ENCODE measurements at places on chromosomes 11 and 22.

- peak; percentile 77 for DNase-seq
Measured at GRCh38 chr11:66106786-66107599, 36.9 kb downstream of the PACS1 start.

DNA sequence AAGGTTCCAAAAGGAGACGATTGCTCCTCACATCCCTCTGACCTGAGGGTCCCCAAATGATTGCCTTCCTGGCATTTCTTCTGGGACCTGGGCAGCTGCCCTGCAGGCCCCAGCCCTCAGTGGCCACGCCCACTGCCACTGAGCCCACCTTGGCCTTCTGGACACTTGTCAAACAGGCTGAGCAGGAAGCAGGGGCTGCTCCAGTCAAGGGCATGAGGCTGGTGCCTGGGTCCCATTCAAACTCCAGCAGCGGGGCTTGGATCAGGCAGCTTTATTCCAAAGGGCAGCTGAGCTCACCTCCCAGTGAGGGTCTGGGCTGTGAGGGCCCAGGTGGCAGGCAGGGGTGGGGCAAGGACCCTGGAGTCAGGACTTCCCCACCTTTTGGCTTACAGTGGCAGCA, 13.6 kb downstream of the KCTD17 start:
- no peak for DNase-seq

DNA sequence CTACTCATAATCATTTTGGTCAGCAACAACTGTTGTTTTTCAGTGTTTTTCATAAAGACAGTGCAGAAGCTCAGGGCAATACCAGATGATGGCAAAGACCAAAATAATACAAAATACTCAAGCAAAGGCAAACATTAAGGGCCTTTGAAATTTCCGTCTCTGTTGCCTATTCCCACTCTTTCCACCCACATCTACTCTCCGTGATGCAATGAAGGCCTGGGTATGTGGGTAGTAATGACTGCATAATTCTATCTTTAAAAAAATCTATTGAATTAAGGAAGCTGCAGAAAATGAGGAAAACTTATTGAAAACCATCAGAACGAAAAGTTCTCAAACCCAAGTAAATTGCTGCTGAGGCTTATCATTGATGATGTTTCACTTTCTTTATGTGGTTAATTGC, 203.3 kb downstream of the MAML2 start:
- DNase-seq = peak; percentile 65

GRCh38 chr11:79894111-79894510, 453.3 kb upstream of the TENM4 start:
- no peak for DNase-seq

- peak; percentile 72 for DNase-seq
Measured at GRCh38 chr11:15816260-15816871, 540.0 kb downstream of the SOX6 start.

- peak; percentile 7 for DNase-seq
Measured at GRCh38 chr11:17473071-17473744, 3.4 kb downstream of the ABCC8 start.

DNA sequence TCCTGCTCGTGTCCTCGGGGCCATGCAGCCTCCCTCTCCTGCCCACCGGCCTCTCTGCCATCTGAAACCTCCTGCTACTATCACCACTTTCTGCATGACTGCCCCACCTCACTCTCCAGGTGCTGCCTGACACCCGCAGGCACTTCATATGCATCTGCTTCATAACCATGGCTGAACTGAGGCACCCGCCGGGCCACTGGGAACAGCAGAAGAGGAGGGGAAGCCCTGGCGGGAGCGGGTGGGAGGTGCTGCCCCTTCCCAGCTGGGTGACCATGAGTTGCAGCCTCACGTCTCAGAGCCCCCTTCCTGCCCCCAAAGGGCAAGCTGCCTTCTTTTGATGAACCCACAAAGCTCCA, 21.7 kb upstream of the PICK1 start:
- DNase-seq = no peak

DNA sequence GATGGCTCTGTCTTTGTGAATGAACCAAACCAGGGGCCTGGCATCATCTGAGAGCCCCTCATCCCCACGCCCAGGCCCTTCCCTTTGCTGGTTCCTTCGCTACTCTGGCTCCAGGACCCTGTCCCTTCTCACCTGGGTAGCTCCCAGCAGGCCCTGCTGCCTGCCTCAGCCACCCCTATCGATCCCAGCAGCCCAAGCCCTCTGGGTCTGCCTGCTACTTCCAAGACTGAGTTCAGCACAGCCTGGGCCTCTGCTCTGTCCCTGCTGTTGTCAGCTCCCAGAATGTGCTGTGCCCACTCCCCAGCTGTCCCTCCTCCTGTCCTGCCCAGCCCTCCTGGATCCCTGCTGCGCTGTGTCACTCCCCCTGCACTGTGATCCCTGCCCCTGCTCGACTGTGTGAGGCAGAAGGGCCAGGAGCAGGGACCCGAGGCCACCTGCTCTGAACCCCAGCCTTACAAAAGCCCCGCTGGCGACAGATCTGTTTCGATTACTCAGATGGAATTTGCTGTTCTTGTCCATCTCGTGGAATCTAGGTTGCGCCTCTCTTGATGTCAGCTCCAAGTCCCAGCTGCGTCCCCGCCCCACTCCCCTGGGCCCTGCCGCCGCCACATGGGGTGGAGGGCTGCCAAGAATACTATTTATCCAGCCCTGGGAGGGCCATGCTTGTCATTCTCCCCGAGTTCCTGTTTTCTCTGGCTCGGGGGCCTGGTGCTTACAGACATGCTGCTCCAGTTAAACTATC, 13.0 kb downstream of the MRPL21 start:
- peak; percentile 7 for DNase-seq

DNA sequence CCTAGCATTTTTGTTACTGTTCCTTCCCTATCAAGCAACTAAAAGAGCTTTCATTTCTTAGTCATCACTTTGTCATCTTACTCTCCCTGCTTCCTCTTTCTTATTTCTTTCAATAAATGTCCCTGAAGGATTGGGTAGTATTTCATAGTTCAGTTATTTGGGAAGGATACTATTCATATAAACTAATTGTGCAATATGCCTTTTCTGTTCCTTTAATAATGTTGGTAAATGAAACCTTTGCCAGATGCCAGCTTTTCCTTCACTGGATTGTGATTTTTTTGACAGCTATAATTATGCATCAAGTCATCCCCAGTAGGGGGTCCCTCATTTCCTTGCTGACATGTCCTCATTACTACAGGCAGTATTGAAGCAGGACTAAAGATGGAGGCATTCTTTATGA, 101.7 kb downstream of the ATM start:
- DNase-seq = peak; percentile 66

GRCh38 chr11:6099577-6099976, 7.9 kb upstream of the OR56B4 start:
- no peak for DNase-seq
